Posterior vena cava (tissue), 2 donors: ENCODE measurements at places on chromosomes 16 and 17. TPM values are rescaled to one million over a fixed set of nuclear protein-coding genes. Genes with fewer than 3 reads are reported as not detected.

The BORCS6 gene
- 4.5 TPM for total RNA-seq

The AANAT gene
- not detected for total RNA-seq

The KRT40 gene
- total RNA-seq: not detected

The IRF8 gene
- total RNA-seq: 6.3 TPM

The TP53TG3 gene
- total RNA-seq: not detected

The SEPTIN12 gene
- not detected for total RNA-seq

The MYCBPAP gene
- 0.69 TPM for total RNA-seq

The ZNF598 gene
- total RNA-seq: 29.4 TPM

The TAC4 gene
- not detected for total RNA-seq

The EVPLL gene
- not detected for total RNA-seq

The CIBAR2 gene
- not detected for total RNA-seq

The CACNG5 gene
- not detected for total RNA-seq

The BICDL2 gene
- not detected for total RNA-seq

The UTS2R gene
- total RNA-seq: not detected

The TEKT1 gene
- not detected for total RNA-seq

The APOH gene
- not detected for total RNA-seq

The DNAAF8 gene
- 0.43 TPM for total RNA-seq

The PYDC1 gene
- not detected for total RNA-seq

The KRTAP3-2 gene
- total RNA-seq: not detected

The ARMC7 gene
- 6.4 TPM for total RNA-seq

The MYH1 gene
- 0.14 TPM for total RNA-seq

The ABCA9 gene
- 33.6 TPM for total RNA-seq

The ITGAD gene
- 0.24 TPM for total RNA-seq

The MTMR4 gene
- 27.4 TPM for total RNA-seq

The BEAN1 gene
- 0.42 TPM for total RNA-seq

The CDH5 gene
- total RNA-seq: 43.1 TPM

The SPNS1 gene
- total RNA-seq: 22.4 TPM

The PRSS36 gene
- total RNA-seq: 5.2 TPM

The RHBDL3 gene
- total RNA-seq: 0.86 TPM

The CRYM gene
- total RNA-seq: 0.93 TPM

The CDR2L gene
- 26.0 TPM for total RNA-seq

The ABCC12 gene
- total RNA-seq: not detected

The ZFHX3 gene
- total RNA-seq: 43.7 TPM

The CSNK1D gene
- total RNA-seq: 93.6 TPM

The C1QTNF8 gene
- not detected for total RNA-seq

The EEF2KMT gene
- 9.6 TPM for total RNA-seq

The AOC3 gene
- 223 TPM for total RNA-seq

The PRSS33 gene
- not detected for total RNA-seq

The ASPA gene
- 9.7 TPM for total RNA-seq
